ENCODE measurements at places on chromosomes 11 and 22. TPM values are rescaled to one million over a fixed set of nuclear protein-coding genes. Genes with fewer than 3 reads are reported as not detected.

- no peak for DNase-seq
Measured at GRCh38 chr11:122933416-122933815, 48.2 kb downstream of the BSX start.

DNA sequence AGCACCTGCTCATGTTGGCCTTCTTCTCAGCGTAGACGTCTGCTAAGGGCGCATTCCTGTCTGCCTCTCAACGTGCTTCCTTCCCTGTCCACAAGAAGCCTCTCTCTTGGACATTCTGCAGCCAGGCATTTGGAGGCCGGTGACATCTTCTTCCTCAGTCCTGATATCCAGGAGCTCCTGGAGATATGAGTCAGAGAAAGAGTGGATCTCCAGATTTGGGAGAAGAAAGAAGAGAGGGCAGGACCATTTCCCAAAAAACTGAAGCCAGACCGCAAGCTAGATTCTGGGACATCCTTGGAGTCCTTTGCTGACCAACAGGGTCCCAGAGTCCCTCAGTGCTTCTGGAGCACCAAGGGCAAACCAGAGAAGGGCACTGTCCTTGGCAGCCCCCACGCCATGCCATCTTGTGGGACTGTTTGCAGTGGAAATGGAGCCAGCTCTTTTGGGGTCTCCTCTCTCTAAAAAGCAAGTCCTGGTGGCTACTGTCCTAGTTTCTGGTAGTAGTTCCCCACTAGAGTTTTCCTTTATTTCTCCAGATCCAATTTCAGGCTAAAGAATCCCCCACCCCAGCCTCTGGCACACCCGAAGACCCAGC, 36.1 kb upstream of the SYT13 start:
- DNase-seq = no peak

GRCh38 chr11:118521892-118522311, 5.4 kb upstream of the TTC36 start:
- DNase-seq = no peak

GRCh38 chr11:1302461-1303125, 6.8 kb downstream of the TOLLIP start:
- DNase-seq = no peak

GRCh38 chr22:20247010-20247505, 21.1 kb downstream of the RTN4R start:
- DNase-seq = peak; percentile 82

DNA sequence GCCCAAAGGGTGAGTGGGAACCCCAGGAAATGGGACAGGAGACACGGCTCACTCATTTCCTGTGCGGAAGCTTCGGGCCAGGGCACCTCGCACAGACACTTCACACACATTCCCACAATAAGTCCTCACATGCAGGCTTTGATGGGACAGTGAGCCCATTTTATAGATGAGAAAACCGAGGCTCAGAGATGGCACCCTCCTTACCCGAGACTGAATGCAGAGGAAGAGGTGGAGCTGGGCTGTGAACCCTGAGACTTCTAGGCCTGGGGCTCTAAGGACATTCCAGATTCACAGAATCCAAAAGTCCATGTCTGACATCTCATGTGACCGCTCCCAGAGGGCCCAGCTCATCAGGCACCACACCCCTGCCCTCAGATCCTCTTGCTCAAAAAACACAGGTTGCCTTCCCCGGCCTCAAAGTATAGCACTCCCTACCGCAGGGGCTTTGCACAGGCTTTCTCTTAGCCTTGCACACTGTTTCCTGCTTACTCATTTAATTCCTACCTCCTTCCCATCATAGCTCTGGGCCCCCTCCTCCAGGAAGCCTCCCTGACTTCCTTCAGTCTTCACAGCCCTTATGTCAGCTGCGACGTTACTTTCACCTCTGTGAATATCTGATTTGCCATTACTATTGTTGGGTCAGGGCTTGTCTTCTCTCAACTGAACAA, 57.1 kb upstream of the TCF20 start:
- no peak for DNase-seq

DNA sequence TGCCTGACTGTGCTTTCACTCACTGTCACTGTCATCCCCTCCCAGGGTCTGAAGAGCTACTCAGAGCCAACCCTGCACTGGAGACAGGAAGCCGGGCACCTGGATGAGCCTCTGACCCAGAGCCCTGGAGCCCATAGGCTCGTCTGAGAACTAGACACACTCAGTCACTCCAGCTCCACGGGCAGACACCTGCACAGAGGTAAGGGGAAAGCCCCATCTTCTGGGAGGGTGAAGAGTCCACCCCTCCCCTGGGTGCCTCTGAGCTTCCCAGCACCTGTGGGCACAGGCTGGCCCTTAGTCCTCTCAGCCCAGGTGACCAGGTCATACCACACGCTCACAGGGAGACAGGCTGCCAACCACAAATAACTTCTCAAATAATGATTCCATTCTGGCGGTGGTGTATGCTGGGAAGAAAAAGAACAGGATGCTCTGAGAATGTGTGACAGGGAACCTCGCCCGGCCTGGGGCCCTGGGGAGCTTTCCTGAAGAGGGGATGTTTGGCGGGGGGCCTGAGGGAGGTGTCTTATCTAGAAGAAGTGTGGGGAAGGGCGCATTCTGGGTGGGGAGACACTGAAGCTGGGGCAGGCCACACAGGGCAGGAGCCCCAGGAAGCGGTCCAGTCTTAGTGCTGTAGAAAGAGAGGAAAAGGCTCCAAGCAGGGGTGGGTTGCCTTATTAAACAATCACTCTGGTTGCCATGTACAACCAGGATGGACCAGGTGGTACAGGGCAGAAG, 5.3 kb downstream of the CCDC157 start:
- DNase-seq = no peak

GRCh38 chr11:80816966-80817365, 1376.1 kb upstream of the TENM4 start:
- DNase-seq = no peak

GRCh38 chr11:39236916-39237315, 2222.5 kb downstream of the LRRC4C start:
- DNase-seq = no peak

OR9G4 gene
- not detected for total RNA-seq

CRYAB gene
- total RNA-seq = 3.7 TPM

TMEM151A gene
- not detected for total RNA-seq

SHANK3 gene
- total RNA-seq = 0.13 TPM

C11orf42 gene
- not detected for total RNA-seq

ADORA2A gene
- 0.98 TPM for total RNA-seq

SLC25A18 gene
- total RNA-seq = not detected
